ENCODE measurements at places on chromosomes 5 and 9. TPM values are rescaled to one million over a fixed set of nuclear protein-coding genes. Genes with fewer than 3 reads are reported as not detected.

DNA sequence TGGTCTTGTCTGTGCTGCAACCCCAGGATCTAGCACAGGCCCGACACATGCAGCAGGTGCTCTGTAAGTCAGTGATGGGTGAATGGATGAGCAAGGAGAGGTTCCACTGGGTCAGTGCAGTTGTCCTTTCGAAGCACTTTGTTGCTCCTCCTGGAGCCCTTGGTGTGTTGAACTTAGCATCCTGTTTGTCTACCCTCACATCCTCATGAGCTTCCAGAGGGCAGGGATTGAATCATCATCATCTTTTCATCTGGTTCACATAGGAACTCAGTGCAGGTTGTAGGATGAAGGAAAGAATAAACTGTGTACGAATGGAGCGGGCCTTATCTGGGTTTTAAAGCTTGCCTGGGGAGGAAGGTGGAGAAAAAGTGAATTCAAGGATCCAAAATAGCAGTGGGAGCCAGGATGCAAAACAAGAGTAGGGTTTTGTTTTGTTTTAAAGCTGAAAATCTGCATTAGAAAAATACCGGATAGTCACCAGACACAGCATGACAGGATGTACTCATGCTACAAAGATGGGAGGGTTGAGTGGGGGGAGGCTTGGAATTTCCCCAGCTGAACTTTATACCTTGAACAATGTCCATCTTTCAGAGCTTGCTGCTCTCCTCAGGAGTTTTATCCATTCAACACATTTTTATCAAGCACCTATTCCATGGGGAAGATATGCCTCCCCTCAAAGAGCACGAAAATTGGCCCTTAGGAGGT lies 55.8 kb downstream of the PTTG1 start:
- no peak for DNase-seq
- H3K4me3 ChIP-seq: no peak overlapping the region
- no peak overlapping the region for H3K27ac ChIP-seq
- no peaks in the 10 kb centered on the region for H3K36me3 ChIP-seq

- H3K27me3 ChIP-seq: no peaks in the 10 kb centered on the region
- no peak overlapping the region for H3K4me3 ChIP-seq
- peaks cover 12% of the 10 kb centered on the region for H3K4me1 ChIP-seq
- no peak overlapping the region for H3K27ac ChIP-seq
- DNase-seq: no peak
- H3K36me3 ChIP-seq: no peaks in the 10 kb centered on the region
These were observed 62.9 kb downstream of the GADD45G start for GRCh38 chr9:89667726-89668125.

DNA sequence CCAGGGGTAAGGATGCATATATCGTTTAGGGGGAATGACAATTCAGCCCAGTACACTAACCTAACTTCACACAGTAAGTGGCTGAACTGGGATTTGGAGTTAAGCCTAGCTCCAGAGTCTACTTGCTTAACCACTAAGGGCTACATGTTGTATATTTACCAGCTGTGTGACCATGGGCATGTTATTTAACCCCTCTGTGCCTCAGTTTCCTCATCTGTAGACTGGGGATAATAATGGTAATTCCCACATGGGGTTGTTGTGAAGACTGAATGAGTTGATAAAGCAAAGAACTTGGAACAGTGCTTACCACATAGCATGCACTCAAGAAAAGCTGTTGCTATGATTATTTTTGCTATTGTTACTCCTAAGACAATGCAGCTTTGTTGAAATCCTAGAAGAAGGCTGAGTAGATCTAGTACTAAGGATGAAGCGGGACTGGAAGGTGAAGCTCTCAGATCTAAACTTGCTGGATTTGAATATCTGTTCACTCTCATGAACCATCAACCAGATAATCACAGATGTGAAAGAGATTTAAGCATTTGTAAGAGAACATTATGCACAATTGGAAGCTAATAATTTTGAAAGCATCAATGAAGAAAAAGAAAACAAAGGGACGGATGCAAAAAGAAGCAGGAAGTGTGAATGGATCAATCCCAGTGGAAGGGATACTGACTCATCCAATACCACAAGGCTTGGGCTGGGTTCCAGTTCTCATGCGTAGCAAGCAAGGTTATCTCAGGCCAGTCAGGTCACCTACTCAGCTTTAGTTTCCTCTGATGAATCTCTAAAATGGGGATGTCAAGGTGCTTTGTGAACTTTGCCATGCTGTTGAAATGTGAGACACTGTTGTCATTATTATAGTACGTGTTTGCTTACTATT lies 78.5 kb upstream of the TBC1D2 start:
- no peaks in the 10 kb centered on the region for H3K36me3 ChIP-seq
- H3K27ac ChIP-seq: no peak overlapping the region
- H3K27me3 ChIP-seq: peaks cover 12% of the 10 kb centered on the region
- no peak for DNase-seq
- no peak overlapping the region for H3K4me3 ChIP-seq

GRCh38 chr5:20694121-20694520 lies 706.1 kb upstream of the CDH18 start:
- H3K27me3 ChIP-seq: no peaks in the 10 kb centered on the region
- no peak overlapping the region for H3K4me3 ChIP-seq
- H3K36me3 ChIP-seq: no peaks in the 10 kb centered on the region
- no peaks in the 10 kb centered on the region for H3K4me1 ChIP-seq
- H3K27ac ChIP-seq: no peak overlapping the region
- no peak for DNase-seq

GRCh38 chr5:32312197-32312594 lies 543 bp downstream of the MTMR12 start:
- H3K4me1 ChIP-seq: peaks cover 41% of the 10 kb centered on the region
- H3K4me3 ChIP-seq: peak overlapping the region; percentile 90
- H3K27ac ChIP-seq: peak overlapping the region; percentile 94

DNA sequence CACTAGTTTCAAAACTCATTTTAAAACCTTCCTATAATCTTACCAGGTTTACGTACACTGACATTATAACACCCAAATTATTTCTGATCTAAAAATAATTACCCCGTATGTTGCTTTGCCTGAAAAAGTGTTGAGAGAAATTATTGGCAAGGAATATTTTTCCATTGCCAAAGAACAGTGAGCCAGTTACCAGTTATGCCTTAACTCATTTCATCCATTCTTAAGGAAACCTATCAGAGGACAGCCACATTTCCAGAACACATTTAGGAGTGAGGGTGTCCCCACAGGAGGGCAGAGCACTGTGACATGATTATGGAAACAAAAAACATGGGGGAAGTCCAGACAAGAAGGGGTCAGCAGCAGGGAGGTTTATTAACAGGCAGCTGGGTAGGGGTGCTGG lies 52.2 kb downstream of the GABBR2 start:
- no peak overlapping the region for H3K4me3 ChIP-seq
- H3K27ac ChIP-seq: no peak overlapping the region
- no peaks in the 10 kb centered on the region for H3K4me1 ChIP-seq
- no peaks in the 10 kb centered on the region for H3K27me3 ChIP-seq
- H3K36me3 ChIP-seq: no peaks in the 10 kb centered on the region

DNA sequence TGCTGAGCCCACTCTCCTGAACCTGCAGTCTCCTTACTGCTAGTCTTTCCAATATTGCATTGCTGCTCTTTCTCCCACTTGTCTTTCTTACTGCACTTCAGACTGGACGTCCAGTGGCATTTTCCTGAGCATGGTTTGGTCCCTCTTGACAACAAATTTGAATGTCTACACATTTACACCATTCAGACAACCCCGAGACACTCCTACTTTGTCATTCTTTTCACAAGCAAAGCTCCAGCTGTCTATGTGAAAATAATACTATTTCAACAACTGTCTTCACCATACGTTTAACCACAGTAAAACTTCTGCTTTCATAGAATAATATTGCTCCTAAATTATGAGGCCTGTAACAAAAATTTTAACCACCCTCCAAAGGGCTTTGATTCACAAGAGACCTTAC lies 10.4 kb upstream of the APTX start:
- DNase-seq: no peak
- H3K4me3 ChIP-seq: no peak overlapping the region
- H3K27me3 ChIP-seq: no peaks in the 10 kb centered on the region
- H3K36me3 ChIP-seq: no peaks in the 10 kb centered on the region

DNA sequence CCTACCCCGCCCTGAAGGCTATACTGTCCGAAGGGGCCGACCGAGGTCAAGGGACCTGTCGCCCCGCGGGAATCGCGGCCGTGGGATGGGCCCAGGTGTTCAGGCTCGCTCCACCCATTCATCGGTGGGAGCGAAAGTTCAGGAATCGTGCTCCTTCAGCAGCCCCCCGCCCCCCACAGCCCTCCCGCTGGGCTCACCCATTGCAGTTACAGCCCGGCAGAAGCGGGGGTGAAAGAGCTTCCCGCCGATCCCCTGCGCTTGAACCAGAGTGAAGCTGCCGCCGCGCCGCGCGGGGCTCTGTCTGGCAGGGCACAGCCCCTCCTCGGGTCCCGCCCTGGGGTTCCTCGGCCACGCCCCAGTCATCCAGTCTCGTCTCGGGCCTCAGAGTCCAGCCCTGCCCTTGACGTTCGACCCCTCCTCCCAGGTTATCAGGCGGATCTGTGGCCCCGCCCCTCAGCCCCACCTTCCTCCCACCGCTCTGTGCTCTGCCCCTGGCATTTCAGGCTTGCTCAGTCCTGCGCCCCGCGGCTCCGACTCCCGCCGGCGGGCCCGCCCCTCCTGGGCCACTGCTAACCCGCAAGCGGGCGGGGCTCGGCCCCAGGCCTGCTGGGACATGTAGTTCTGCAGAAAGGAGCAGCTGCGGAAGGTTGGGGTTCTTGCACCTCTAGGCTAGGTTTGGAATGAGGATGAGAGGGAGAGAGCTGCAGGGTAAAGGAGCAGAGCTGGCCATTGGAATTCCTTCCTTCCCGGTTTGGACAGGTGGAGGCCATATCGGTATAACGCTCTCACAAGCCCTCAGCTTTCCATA lies at the start of gene MYORG:
Gene MYORG, minus strand, starts transcription at position 303 of the 808 bp plus-strand sequence. CDS start 3,955 bp downstream, outside the sequence.
- peak within 1 kb of the TSS; percentile 81 for H3K4me3 ChIP-seq
- DNase-seq: peak; percentile 94
- no peaks in the 10 kb centered on the region for H3K36me3 ChIP-seq
- peaks cover 47% of the 10 kb centered on the region for H3K4me1 ChIP-seq
- H3K27ac ChIP-seq: peak within 1 kb of the TSS; percentile 69

GRCh38 chr5:168176251-168176650 lies 115.2 kb upstream of the WWC1 start:
- H3K4me3 ChIP-seq: no peak overlapping the region
- no peak overlapping the region for H3K27ac ChIP-seq
- no peaks in the 10 kb centered on the region for H3K27me3 ChIP-seq
- H3K36me3 ChIP-seq: no peaks in the 10 kb centered on the region
- H3K4me1 ChIP-seq: peaks cover 36% of the 10 kb centered on the region

The KIF4B gene
- 0.05 TPM for total RNA-seq

The SLC4A9 gene
- not detected for total RNA-seq

The CORO2A gene
- 0.20 TPM for total RNA-seq

The CCL21 gene
- 31.1 TPM for total RNA-seq

Data from heart right ventricle (tissue), 16 donors.